ENCODE measurements at places on chromosomes 16 and 17. TPM values are rescaled to one million over a fixed set of nuclear protein-coding genes. Genes with fewer than 3 reads are reported as not detected.

Gene ASPA
- 2.0 TPM for total RNA-seq

Gene KRT17
- not detected for total RNA-seq

Gene CASKIN1
- 26.5 TPM for total RNA-seq

Gene CACNA1H
- 7.8 TPM for total RNA-seq

Gene CCL3
- total RNA-seq: 2.3 TPM

All from right cardiac atrium (tissue), 5 donors.